Activated CD8-positive, alpha-beta memory T cell treated with anti-CD3 and anti-CD28 coated beads, Interleukin-2, amount 50 U/mL, for 4 hours (primary cell): ENCODE measurements at places on chromosomes 12 and 14.

DNA sequence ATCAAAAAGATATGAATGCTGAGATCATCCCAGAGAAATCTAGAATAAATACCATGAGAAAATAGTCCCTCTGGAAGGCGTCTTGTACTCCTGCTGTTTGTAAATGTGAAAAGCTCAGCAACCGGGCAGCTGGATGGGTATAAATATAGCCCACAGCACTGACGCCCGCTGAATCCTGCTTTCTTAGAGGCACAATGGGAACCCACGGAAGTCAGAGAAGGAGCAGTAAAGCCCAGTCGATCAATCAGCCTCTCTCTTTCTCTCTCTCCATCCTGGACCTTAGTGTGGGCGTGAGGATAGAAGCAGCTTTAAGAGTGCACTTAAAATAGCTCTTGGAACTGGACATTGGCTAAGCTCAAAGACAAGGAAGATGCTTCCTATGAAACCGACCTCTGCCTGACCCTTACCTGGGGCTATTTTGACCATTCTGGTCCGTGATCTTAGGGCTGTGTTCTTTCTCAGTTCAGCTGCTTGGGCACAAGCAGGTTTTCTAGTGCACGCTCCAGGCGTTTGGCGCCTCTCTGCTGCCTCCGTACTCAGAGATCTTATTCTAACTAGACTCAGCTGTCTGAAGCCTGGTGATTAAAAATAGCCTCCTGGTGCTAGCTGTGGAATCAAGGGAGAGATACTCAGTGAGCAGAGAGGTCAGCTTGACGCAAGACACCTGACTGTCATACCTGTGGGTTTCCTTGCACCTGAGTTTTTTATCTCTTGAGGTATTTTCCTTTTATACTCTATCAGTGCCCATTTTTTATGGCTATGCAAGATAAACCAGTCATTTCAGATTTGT lies 144.6 kb downstream of the ETV6 start:
- no peak for DNase-seq

DNA sequence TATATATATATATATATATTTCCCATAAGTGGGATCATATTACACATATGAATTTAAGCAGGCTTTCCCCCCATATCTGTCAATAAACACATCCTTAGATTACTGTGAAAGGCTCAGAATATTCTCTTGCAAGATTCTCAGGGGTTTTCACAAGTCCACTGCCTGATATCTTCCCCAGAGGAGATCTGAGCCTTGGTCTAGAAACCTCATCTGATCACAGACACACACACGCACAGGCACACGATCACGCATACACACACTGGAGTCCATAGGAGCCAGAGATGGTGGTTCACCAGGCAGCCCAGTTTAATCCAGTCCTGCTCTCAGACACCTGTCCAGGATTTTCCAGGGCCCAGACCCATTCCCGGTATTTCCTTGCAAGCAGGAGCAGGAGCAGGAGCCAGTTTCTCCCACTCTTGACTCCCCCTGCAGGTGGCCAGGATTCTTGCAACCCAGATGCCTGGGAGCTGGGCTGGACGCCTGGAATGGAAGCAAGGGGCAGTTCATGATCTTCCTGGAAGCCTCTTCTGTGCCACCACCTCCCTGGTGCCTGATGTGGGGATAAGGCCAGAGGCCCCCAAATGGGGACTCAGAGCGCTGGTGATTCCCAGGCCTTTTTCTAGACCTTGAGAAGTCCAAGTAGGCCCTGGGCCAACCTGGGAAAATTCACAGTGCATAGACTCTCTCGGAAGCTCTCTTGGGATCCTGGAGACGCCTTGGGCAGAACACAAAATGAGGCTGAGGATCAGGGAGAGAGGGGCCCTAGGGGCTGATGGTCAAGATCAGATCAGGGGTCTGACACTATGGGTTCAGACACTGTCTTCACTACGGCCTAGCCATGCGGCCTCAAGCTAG lies 16.5 kb upstream of the KRT78 start:
- no peak for DNase-seq

DNA sequence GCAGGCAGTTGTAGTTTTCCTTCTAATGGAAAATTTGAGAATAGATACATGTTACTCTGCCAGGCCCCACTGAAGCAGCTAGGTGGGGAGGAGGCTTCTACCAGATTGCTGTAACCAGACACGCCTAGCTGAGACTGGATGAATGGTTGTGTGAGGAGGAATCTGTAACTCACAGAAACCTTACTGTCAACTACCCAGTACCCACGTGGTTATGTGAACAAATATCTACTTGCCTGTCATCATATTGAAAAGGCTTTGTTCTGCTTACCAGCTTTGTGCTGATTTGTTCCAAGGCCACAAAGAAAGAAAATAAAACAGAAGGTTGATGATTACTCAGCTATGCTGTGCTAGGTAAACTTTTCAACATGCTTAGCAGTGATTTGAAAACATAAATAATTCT lies 167.2 kb downstream of the CAPZA3 start:
- DNase-seq, result no peak

- DNase-seq, result peak; percentile 47
Observed at GRCh38 chr14:69685218-69685616, 73.8 kb downstream of the SUSD6 start.

DNA sequence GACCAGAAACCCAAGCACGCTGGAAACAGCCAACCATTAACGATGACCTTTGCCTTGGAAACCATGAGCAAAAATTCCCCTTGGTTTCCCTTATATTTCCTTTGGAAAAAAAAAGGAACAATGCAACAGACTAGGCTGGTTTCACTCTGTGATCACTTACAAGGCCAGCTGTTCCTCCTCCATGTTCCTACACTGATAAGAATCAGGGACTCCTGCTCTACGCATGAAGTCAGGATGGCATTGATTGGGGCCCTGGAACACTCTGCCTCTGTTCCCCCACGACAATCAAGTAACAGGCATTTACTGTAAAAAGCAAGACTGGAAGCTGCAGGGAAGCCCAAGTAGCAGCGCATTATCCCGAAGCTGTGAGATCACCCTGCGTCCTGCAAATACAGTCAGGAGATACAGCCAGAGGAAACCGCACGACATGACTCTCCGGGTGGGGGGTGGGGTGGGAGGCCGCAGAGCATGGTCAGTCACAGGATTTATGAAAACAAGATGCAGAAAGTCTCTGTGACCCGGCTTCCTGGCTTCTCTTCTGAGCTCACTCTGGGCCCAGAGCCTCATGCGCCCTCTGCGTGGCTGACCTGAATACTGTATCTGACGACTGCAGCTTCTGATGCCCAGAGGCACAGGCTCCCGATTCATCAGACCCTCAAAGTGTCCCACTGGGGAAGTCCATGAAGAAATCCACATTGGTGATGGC lies 31.1 kb downstream of the SSH1 start:
- no peak for DNase-seq

DNA sequence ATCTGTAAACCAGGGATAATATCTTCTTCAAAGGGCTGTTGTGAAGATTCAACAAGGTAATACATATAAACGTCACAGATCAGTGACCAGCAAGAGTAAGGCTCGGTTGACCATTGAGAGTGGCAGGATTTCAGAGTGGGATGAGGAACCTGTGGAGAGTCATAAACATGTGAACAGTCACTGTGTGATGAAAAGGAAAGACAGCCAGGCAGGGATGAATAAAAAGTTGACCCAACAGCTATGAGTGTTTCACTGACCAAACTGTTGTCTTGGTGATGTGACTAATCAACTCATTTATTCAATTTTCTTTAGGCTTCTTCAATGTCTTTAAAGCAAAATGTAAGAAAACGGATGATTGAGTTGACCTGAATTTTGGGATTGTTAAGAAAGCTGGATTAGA lies 8.6 kb upstream of the FRMD6 start:
- no peak for DNase-seq

DNA sequence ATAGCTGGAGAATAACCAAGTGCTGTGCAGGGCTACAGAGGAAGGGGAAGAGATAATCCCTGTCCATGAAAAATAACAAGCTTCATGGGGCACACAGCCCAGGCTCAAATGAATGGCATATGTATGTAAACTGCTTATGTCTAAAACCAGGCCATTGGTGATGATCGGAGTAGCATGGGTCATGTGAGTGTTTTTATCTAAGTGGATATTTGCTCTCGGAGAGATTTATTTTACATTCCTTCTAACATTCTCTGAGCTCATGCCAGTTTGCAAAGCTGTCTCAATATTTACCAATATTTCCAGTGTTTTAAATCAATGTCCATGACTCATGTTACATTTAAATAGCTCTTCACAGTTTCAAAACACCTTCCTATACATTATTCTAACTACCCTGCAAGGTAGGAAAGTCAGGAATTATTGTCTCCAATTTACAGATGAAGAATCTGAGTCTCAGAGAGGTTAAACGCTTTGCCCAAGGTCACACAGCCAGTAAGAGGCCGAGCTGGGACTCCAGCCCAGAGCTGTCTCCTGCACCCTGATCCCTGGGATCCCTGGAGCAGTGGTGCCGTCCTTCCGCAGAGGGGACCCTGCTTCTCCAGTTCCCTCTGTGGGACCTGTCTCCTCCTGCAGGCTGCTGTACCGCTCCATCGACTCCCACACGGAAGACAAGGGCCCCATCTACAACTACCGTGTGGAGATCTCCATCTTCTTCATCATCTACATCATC lies 186.7 kb upstream of the FKBP4 start:
- DNase-seq, result no peak

DNA sequence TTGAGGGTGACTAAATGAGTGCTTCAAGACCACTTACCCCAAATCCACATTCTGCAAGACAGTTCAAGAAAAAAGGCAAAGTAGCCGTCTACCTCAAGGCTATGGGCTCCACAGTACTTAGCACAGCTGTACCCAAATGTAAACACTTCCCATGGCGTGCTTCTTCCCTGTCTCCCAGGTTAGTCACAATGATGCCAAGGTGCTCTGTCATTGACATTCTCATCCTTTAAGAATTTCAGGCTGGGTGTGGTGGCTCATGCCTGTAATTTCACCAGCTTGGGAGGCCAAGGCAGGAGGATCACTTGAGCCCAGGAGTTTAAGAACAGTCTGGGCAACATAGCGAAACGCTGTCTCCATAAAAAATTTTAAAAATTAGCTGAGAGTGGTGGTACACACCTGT lies 51.2 kb upstream of the CERS5 start:
- no peak for DNase-seq

- DNase-seq, result no peak
Observed at GRCh38 chr14:104776961-104777807, 18.4 kb downstream of the AKT1 start.

- no peak for DNase-seq
Observed at GRCh38 chr14:88545256-88545655, 9.6 kb downstream of the PTPN21 start.
